Progenitor cell of endocrine pancreas (in vitro differentiated cells): ENCODE measurements at places on chromosomes 6 and 20.

GRCh38 chr20:20490673-20491072 is 122.8 kb downstream of the INSM1 start:
- no peak for DNase-seq

DNA sequence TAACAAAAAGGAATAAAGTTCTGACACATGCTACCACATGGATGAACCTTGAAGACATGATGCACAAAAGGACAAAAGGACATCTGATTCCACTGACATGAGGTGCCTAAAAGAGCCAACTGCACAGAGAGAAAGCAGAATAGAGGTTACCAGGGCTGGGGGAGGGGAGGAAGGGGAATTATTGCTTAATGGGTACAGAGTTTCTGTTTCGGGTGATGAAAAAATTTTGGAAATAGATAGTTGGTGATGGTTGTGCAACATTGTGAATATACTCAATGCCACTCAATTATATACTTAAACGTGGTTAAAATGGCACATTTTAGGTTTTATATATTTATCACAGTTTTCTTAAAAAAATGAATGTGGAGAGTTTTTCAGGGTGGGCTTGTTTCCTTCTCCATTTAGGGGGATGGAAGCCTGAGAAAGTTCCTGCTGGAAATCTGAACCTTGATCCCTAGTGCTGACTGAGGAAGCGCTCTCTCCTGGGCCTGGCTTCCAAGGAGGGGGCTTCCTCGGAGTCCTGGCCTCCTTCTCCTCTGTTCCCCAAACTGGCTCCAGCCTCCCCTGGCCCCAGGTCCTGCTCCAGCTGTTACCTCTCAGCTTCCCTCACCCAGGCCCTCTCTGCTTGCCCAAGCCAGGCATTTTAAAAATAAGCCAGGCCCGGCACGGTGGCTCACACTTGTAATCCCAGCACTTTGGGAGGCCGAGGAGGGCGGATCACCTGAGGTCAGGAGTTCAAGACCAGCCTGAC is 79.2 kb downstream of the NOL4L start:
- DNase-seq: no peak

DNA sequence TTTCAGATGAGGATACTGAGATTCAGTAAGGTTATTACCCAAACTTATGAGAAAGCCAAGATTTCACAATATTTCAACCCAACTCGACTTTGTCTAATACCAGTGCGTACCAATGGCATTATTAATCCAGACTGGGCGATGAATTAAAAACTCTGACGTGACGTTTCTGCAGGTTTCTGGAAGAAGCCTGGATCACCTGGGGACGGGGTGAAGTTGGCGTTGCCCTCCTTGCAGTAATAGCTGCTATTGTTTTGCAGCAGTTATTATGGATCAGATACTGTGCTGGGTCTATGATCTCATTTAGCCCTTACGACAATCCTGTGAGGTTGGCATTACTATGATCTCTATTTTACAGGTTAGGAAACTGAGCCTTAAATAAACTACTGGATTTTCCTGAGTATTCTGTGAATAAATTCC is 569 bp upstream of the CDC5L start:
- DNase-seq: no peak

- DNase-seq: no peak
Measured at GRCh38 chr6:39792540-39793450, 619 bp downstream of the DAAM2 start.

GRCh38 chr6:132684272-132684671 is 25.3 kb upstream of the TAAR1 start:
- DNase-seq: no peak

- DNase-seq: no peak
Measured at GRCh38 chr20:22999756-23000155, 35.4 kb upstream of the SSTR4 start.

DNA sequence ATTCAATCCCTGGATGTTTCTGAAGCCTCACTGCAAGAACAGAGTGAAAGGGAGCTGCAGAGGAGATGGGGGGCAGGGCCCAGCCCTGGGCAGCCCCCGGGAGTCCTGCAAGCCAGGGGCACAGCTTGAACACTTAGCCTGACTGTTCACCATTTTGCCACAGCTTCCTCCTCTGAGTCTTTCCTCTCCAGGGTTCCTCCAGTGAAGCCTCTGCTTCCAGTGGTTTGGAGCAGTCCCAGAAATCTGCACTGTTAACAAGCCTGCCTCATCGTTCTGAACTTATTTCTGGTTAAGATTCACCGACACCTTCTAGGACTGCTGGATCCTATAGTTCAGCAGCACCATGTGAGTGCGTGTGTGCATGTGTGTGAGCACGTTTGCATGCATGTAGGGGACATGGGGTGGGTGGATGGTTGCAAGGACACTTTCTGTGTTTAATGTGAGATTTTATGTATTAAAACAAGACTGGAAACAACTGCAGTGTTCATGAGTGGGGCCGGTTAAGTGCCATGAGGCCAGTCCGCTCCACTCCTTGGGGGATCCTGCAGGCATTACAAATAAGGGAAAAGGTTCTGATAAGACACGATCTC is 24.6 kb downstream of the CEBPB start:
- no peak for DNase-seq

GRCh38 chr6:6407071-6407741 is 86.7 kb upstream of the F13A1 start:
- DNase-seq: no peak

DNA sequence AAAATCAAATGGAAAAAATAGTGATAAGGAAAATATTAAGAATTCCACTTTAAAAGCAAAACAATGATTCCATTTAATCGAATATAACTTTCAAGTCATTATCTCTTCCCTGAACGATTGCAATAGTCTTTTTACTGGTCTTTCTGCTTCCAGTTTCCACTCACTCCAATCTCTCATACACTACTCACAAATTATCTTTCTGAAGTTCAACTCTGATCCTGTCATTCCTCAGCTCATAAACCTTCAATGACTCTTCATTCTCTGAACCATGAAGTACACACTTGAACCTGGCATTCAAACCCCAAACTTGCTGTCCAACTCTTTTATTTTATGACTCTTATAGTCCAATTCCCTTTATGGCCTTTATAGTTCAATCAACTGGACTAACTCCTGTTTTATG is 304.1 kb upstream of the TCF21 start:
- no peak for DNase-seq

- DNase-seq: no peak
Measured at GRCh38 chr6:141488488-141488887, 644.2 kb upstream of the GJE1 start.

DNA sequence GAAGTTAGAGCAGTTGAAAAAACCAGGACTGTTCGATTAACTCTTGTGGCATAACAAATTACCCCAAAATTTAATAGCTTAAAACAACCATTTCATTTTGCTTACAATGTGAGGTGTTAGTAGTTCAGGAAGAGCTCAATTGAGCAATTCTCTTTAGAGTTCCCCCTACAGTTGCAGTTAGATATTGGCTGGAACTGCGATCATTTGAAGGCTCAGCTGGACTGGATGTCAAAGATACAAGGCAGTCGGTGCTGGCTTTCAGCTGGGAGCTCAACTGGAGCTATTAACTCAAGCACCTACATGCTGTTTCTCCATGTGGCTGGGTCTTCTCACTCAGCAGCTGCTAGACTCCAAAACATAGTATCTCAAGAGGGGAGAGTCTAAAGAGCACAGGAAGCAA is 96.0 kb upstream of the LOC128125822 start:
- no peak for DNase-seq

DNA sequence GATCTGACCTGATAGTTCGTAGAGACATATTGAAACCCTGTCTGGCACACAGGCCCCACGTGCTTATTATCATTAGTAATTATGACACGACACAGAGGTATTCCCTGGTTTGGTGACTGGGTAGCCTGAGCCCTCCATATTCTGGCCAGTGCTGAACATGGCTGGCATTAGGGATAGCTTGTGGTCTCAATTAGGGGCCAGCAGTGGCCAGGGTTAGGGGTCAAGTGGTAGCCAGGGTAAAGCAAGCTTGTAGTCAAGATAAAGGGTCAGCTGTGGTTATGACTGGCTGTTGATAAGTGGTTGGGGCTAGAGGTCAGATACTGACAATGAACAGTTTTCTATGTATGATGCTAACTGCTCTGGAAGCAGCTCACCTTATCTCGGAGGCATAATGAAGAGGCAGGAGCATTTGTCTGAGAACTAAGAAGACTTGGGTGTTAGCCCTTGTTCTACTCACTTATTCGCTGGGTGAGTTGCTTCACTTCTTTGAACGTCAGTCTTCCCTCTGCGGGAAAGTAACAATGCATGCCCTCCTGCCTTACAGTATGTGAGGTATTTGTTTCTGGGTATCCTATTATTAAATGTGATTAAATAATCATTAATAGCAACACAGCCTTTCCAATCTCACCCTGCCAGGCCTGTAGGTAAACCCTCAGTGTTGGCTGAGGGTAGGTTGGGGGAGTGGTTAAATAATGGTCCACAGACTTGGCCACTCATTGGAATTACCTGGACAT is 66.7 kb downstream of the VEGFA start:
- DNase-seq: no peak

DNA sequence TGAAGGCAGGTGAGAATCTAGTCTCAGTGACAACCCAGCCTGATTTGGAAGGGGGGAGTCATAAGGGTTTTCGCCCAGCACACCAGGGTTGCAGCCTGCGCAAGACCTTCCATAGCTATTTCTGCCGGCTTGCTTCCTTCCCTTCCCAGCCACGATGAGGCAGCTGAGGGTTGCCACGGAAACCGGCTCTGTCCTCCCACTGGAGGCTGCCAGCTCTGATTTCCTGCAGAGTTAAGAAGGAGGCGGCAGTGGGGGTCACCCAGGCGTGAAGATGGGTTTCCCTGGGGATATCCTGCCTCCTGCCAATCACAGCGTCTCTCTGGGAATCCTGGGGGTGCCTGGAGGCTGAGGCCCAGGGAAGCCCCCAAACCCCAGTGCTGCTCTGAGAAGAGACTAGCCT is 23.1 kb upstream of the KCNB1 start:
- no peak for DNase-seq

- DNase-seq: no peak
Measured at GRCh38 chr6:44266347-44266746, 996 bp upstream of the NFKBIE start.

DNA sequence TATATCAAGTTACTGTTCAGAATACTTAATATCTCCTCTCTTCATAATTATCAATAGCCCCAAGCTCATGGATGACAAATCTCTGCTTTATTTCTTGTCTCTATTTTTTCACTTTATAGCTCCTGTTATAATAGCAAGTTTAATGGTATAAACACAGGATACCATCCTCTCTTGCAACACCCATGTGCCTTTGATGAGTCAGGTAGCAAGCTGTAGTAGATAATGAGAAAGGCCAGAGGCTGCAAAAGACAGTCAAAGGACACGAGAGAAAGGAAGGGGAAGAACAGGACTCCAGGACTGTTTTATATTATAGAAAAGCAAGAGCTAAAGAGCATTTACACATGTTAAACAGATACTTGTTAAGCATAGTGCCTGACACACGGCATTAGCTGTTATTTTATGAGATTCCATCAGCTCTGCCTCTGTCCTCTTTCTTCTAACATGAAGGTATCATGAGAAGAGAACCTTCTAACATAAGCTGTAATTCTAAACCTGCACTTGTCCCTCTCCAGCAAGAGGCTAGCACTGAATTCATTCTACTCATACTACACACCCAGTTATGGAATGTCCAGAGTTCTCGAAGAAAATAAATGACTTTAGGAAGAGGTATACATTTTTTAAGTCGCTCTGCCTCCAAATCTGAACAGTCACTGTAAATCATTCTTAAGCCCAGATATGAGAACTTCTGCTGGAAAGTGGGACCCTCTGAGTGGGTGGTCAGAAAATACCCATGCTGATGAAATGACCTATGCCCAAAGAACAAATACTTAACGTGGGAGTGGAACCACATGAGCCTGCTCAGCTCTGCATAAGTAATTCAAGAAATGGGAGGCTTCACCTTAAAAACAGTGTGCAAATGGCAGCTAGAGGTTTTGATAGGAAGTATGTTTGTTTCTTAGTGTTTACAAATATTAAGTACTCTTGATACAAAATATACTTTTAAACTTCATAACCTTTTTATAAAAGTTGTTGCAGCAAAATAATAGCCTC is 45.0 kb downstream of the NT5E start:
- DNase-seq: no peak

- no peak for DNase-seq
Measured at GRCh38 chr6:18962361-18962905, 575.3 kb downstream of the RNF144B start.

DNA sequence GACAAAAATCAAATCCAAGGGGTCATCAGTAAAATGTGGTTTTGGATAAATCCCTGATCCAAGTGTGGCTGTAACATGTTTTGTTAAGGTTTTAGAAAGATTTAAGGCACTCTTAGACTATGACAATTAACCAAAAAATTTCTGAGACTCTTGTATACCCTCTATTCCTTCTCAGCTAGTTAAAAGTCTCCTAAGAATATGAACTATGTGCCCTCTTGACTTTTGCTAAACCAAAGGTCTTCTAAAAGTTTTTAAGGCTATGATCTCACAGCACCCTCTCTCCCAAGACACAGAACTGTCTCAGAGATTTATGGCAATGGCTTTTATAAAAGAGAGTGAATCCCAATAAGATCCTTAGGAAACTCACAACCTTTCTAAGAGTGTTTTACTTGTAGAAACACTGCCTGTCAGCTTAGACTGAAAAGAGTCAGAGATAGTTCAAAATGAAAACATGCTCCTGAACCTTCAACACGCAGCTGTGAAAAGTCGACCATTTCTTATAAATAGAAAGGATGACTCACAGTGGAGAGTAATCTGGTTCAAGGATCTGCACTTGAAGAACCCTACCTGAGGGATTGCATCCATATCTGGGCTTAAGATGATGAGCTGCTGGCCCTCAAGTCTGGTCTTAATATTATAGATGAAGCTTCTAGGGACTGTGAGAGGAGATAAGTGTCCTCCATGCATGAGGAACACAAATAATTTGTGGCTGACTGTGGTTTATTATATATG is 388.4 kb upstream of the GJE1 start:
- no peak for DNase-seq

DNA sequence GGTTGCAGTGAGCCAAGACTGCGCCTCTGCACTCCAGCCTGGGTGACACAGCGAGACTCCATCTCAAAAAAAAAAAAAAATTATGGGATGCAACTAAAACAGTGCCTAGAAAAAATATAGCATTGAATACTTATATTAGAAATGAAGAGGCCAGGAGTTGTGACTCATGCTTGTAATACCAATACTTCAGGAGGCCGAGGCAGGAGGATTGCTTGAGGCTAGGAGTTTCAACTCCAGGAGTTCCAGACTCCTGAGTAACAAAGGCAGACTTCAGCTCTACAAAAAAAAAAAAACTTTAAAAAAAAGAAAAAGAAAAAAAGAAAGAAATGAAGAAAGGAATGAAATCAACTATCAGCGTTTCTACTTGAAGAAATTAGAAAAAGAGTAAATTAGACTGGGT is 17.1 kb upstream of the GJA1 start:
- DNase-seq: no peak

DNA sequence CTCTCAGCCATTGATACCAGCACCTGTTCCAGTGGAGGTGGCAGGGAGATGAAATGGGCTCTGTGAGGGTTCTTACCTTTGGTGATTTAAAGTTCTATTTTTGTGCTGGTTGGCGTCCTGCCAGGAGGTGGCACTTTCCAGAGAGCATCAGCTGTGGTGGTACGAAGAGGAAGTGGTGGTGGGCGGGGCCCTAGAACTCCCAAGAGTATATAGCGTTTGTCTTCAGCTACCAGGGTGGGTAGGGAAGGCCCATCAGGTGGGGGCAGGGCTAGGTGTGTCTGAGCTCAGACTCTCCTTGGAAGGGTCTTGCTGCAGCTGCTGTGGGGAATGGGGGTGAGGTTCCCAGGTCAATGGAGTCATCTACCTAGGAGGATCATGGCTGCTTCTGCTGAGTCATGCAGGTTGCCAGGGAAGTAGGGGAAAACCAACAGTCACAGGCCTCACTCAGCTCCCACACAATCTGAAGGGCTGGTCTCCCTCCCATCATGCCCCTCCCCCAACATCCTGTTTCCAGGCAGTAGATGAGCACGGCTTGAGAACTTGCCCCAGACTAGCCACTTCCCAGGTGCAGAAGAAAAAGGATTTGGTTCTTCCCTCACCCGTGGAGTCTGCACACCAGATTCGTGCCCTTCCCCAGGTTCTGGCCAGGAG is 46.6 kb downstream of the MOXD1 start:
- no peak for DNase-seq
